ENCODE measurements at places on chromosomes 6 and 20. TPM values are rescaled to one million over a fixed set of nuclear protein-coding genes. Genes with fewer than 3 reads are reported as not detected.

SLC26A8 gene
- polyA plus RNA-seq: 0.24 TPM

ZBTB12 gene
- polyA plus RNA-seq: 11.8 TPM

CLVS2 gene
- polyA plus RNA-seq: 0.70 TPM

PACRG gene
- polyA plus RNA-seq: 1.5 TPM

FAM217A gene
- 0.69 TPM for polyA plus RNA-seq

BTN1A1 gene
- polyA plus RNA-seq: 0.22 TPM

HLA-DOA gene
- polyA plus RNA-seq: 7.5 TPM

All from large intestine (tissue), 12 donors.